SK-MEL-5 (cell line): ENCODE measurements at places on chromosomes 5 and 9.

DNA sequence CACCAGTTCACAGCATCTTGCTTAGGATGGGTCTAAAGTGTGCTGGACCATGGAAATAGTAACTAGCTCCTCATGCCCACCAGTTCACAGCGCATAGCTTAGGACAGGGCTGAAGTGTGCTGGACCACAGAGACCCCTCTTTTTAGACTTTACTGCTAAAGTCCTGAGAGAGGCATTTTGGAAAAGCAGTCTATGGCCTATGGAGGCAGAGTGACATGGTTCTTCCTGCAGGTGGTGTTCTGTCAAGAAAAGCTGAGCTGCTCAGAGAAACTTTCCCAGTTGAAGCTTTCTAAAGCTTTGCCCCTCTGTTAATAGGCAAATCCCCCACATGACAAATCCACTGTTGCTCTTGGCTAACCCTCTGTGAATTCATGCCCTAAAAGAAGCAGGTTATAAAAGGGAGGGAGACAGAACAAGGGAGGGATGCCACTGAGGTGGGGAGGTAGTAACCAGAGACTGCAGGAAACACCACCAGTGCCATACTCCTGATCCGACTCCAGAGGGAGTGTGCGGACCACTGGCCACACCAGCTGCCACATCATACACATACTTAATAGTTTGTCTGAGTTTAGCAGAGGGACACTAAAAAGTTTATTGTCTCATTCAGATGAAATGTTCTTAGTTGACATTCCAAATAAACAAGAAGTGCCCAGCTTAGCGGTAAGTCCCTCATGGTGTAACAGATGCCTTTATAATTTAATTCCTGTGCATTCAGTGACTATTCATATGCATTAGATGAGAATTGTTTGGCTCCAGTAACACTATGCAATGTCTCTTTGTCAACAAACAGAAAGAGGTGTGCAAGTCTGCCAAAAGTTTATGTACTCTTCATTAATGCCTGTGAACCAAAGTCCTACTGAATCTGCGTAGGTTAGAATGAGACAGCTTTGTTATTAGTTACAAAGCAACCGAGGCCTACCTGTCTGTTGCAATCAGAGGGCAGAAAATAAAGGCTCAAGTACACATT is 236.2 kb upstream of the NFIL3 start:
- DNase-seq = peak; percentile 60

- DNase-seq = no peak
These were observed 289.6 kb downstream of the KIF4B start for GRCh38 chr5:155303120-155303519.

- DNase-seq = no peak
These were observed 18.3 kb upstream of the SYNPO start for GRCh38 chr5:150622157-150622556.

DNA sequence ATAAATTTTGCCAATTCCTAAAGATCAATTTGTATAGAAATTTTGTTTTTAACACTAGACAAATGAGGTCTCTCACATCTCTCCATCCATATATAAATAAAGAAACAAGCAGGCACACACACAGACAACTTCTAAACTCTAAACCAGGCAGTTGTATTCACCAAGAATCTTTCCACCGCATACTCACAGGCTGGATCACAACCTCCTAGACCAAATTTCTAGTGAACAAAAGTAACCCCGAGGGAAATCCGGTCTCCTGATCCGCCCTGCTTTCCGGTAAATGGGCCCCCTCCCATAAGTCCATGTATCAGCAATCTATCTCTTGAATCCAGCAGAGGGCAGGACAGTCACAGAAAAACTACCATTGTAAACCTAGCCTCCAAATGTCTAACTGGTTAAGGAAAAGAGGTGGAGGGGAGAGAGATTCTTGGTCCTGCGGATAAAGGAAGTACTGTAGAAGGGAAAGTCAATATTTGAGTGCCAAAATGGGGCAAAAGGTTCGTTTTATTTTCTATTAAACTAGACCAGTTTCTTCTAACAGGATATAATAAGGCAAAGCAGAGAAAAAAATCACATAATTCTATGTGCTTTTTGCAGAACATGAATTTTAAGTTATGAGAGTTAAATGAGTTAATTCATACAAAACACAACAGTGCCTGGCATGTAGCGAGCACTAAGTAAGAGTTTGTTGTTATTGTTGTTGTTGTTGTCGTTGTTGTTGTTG is 4.8 kb upstream of the SMU1 start:
- peak; percentile 95 for DNase-seq

DNA sequence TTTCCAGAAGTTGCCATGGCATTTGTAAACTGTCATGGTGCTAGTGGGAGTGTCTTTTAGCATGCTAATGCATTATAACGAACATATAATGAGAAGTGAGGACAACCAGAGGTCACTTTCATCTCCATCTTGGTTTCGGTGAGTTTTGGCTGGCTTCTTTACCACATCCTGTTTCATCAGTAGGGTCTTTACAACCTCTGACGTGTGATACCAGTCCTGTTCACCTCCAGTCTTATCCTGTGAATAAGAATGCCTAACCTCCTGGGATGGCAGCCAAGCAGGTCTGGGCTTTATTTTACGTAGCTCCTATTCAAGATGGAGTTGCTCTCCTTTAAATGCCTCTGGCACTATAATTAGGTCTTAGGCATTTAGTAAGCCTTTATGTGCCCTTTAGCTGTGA is 20.4 kb upstream of the RFK start:
- DNase-seq = no peak

DNA sequence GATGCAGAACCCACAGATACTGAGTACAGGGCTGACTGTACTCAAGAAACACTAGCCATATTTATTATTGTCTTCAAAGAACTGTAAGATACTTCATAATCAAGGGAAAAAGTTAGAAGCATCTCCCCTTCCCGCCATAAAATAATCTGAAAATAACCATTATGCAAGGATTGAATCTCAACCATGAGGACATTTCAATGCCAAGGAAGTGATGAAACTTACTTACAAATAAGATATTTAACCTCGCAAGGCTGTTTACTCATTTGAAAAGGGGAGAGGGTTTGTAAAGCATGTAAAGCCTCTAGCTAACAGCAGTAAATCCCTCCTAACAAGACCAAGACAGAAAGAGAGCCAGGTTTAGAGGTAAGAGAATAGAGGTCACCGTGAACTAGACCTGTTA is 6.3 kb downstream of the MYO10 start:
- DNase-seq = no peak

GRCh38 chr5:172361566-172362238 is 78.1 kb upstream of the UBTD2 start:
- DNase-seq = peak; percentile 57

DNA sequence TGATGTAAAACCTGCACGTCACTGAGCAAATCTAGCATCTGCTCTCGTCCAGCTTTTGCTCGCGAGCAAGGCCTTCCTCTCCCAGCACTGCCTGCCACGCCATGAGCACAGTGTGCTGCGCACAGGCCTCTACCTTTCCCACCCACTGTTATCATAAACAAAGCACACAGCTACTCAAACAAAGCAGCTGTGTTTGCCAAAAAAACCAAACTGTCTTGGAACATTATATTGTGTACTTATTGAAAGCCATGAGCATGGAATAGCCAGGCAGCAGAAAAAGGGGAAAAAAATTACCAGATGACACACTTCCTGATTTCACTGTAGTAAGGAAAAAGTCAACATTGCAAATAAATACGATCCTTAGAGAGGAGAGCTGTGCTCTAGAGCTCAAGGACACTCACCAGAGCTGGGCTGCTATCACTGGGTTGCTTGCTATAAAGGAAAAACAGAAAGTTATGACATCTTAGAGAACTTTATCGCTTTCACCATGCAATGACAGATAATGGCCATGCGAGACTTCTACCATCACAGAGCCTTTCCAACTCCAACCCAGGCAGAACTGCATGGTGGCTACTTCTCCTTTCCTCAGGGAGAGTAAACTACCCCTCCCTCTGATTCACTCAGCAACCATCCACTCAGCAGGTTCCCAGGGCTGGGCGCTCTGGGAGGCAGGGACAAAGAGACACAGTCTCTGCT is 69.6 kb downstream of the EPB41L4B start:
- DNase-seq = no peak

- DNase-seq = no peak
These were observed 23.3 kb downstream of the PITX1 start for GRCh38 chr5:135010502-135011354.

- DNase-seq = no peak
These were observed 56.1 kb downstream of the TSTD2 start for GRCh38 chr9:97577051-97577450.

- DNase-seq = no peak
These were observed 143.4 kb upstream of the IER5L start for GRCh38 chr9:129321286-129322021.

GRCh38 chr5:108749128-108749861 is 1.6 kb downstream of the FER start:
- DNase-seq = peak; percentile 24

DNA sequence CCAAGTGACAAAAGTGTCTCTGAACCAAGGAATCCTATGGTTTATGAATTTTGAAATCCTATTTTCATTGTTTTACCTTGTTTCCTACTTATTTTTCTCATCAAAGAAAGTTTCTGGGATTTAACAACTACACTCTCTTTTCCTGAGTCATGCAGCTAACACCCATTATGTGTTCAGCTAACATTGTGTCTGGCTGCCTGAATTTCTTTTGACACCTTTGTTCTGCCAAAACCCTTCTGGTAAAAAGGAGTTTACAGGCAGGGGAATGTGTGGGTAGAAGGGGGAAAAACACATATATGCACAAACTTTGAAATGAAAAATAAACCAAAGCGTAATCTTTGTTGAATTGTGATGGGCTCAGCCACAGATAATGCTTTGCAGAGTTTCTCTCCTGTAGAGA is 146.2 kb downstream of the COX7C start:
- no peak for DNase-seq

DNA sequence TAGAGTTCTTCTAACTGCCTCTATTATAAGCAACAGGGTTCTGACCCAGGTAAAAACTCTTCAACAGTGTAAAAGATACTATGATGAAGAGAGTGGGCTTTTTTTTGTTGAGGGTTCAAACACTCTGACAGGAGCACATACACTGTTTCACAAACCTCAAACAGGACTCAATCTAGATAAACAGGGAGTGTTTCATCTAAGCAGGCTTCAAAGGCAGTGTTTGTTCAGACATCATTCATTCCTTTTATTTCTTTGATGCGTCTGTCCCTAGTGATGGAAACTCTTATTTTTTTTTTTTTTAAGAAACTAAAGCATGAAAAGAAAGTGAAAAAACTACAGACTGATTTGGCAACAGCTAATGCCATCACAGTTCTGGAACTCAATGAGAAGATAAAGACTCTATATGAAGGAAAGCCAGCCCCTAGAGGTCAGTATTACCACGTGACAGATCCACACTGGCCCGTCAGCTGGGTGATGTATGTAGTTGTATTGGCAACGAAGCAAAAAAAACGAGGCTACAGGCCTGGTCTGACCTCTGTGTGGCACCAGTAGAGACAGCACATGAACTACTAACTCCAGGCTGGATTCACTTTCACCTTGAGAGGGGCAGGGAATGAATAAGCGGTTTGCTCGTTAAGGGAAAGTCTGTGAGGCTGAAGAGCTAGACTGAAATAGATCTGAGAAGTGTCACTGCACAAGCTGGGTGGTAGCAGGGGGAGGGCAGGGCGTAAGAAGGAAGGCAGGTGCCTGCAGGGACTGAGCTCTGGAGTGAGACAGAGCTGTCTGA is 172.2 kb downstream of the CCDC192 start:
- peak; percentile 78 for DNase-seq

- DNase-seq = no peak
These were observed 1.6 kb upstream of the CD274 start for GRCh38 chr9:5448461-5449435.

DNA sequence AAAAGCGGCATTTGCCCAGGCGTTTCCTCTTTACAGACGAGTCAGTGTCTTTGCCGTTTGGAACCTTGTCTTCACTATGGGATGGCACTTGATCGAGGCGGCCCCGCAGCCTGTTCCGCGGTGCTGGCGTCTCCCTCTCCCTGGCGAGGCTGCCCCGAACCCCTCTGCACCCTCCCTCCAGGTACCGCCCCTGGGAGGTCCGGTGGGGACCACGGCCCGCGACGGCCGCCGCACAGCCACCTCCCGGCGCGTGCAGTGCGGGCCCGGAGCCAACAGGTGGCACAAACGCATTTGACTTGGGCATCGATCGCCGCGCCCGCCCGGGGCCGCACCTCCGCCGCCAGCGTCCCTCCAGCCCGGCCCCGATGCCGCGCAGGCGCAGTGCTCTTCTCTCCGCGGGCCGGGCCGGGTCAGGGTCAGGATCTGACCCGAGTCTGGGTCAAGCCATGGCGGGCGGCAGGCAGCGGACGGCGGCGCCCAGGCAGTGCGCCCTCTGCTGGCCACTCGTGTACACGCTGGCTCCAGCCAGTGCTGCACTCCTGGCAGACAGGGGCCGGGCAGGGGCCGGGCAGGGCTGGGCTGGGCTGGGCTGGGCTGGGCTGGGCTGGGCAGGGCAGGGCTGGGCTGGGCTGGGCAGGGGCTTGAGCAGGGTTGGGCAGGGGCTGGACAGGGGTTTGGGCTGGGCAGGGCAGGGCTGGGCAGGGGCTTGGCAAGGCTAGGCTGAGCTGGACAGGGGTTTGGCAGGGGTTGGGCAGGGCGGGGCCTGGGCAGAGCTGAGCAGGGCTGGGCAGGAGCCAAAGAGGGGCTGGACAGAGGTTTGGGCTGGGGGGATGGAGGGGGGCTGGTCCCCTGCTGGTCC is 155.8 kb upstream of the IRX4 start:
- peak; percentile 70 for DNase-seq

GRCh38 chr5:83708170-83708569 is 12.5 kb downstream of the HAPLN1 start:
- no peak for DNase-seq

- peak; percentile 30 for DNase-seq
These were observed 812 bp downstream of the CETN3 start for GRCh38 chr5:90408571-90409317.

DNA sequence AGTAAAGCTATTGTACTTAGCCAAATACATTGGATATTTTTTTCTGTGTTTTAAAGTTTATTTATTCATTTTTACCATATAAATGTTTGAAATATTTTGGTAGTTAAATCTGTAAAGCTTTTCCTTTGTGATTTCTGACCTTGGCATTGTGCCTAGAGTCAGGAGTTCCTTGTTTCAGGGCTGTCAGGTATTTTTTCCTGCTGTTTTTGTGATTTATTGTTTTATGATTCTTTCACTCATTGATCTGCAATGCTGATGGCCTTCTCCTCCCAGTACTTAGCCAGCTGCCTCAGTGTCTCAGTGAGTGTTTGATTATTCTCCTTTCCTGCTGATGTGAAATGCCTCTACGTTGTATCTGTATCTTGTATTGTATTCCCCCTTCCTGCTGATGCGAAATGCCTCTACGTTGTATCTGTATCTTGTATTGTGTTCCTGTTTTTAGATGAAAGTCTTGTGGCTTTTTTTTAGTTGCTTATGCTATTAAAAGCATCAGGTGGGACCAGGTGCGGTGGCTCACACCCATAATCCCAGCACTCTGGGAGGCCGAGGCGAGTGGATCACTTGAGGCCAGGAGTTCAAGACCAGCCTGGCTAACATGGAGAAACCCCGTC is 61.0 kb downstream of the EHMT1 start:
- no peak for DNase-seq

GRCh38 chr5:158820891-158821290 is 278.8 kb downstream of the EBF1 start:
- DNase-seq = no peak

GRCh38 chr5:139552893-139553575 is 8.1 kb upstream of the UBE2D2 start:
- no peak for DNase-seq

GRCh38 chr9:126608551-126608950 is 5.2 kb upstream of the LMX1B start:
- no peak for DNase-seq
